ENCODE measurements at places on chromosomes 2 and 18.

GRCh38 chr18:13219593-13220159 lies 1.1 kb downstream of the LDLRAD4 start:
- H3K36me3 ChIP-seq, result peaks cover 10% of the 10 kb centered on the region
- H3K4me1 ChIP-seq, result peaks cover 60% of the 10 kb centered on the region
- no peaks in the 10 kb centered on the region for H3K27me3 ChIP-seq
- H3K4me3 ChIP-seq, result peak overlapping the region; percentile 96
- no peak for DNase-seq

- H3K27me3 ChIP-seq, result peaks cover 6% of the 10 kb centered on the region
- no peaks in the 10 kb centered on the region for H3K4me1 ChIP-seq
- no peak overlapping the region for H3K27ac ChIP-seq
- no peak for DNase-seq
- no peak overlapping the region for H3K4me3 ChIP-seq
These were observed 108.9 kb downstream of the INSIG2 start for GRCh38 chr2:118197011-118197675.

DNA sequence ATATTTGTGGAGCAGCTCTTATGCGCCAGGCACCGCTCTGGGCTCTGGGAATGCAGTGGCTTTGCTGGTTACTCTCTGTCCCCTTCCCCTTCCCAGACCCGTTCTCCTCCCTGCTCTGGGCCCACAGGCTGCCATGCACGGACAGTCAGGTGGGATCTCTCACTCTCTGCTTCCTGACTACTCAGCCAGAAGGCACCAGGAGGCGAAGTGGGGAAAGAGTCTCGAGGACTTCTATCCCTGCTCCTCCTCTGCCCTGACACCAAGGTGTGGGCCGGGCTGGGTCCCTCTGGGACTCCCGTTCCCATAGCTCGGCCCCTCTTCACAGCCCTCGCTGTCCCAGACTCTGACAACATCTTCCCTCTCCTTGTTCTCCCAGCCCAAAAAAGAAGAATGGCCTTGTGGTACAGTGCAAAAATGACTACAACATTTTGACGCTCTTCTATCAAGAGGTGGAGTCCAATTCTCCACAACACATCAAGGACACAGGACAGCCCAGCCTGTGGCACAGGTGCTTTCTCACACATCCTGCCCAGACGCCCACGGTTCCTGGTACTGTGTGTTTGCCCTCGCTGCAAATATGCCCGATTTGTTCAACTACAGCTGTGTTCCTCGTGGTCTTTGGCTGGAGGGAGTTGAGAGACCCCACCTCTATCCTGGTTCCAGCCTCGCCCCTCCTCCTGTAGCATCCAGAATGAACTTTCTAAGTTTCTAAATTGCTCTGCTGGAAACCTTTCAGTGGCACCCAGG lies 14.0 kb upstream of the DUSP2 start:
- H3K4me3 ChIP-seq, result no peak overlapping the region
- peak overlapping the region; percentile 84 for H3K27ac ChIP-seq
- H3K27me3 ChIP-seq, result no peaks in the 10 kb centered on the region
- no peaks in the 10 kb centered on the region for H3K36me3 ChIP-seq
- no peak for DNase-seq

DNA sequence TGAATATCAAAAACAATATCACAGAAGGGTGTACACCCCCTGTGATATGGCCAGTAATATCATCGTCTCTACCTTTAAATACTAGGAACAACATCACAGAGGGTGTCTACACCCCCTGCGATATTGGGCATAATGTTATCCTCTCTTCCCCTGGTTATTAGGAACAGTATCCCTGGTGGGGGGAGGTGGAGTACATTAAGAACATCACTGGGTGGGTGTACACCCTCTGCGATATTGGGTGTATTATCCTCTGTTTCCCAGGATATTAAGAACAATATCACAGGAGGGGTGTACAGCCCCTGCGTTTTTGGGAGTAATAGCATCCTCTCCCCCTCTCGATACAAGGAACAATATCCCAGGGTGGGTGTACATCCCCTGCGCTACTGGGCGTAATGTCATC lies 1932.8 kb downstream of the SUCLG1 start:
- DNase-seq, result no peak
- no peaks in the 10 kb centered on the region for H3K36me3 ChIP-seq
- H3K4me3 ChIP-seq, result no peak overlapping the region

DNA sequence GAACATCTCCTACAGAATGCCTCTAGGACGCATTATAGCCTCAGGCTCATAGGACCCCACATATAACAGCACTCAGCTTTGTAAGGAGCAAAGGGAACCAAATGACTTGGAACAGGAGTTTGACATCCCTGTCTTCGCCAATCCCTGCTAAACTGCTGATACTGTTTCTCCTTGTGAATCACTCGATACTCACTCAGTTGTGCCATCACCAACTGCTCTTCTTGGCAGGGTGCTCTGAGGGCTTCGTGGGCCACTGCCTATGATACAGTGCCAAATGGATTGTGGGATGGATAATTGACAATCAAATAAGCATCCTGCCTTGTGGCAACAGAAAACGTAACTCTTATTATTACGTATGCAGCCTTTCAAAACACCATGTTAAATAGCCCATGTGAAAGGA lies 396.3 kb downstream of the RIT2 start:
- no peak for DNase-seq
- no peaks in the 10 kb centered on the region for H3K36me3 ChIP-seq
- no peaks in the 10 kb centered on the region for H3K27me3 ChIP-seq
- H3K27ac ChIP-seq, result no peak overlapping the region
- H3K4me1 ChIP-seq, result no peaks in the 10 kb centered on the region
- no peak overlapping the region for H3K4me3 ChIP-seq

- no peak for DNase-seq
- no peak overlapping the region for H3K27ac ChIP-seq
- no peaks in the 10 kb centered on the region for H3K27me3 ChIP-seq
These were observed 265.4 kb downstream of the HRH4 start for GRCh38 chr18:24725644-24726415.

- DNase-seq, result no peak
- H3K36me3 ChIP-seq, result no peaks in the 10 kb centered on the region
- H3K4me1 ChIP-seq, result no peaks in the 10 kb centered on the region
- no peaks in the 10 kb centered on the region for H3K27me3 ChIP-seq
These were observed 112.1 kb upstream of the LRATD1 start for GRCh38 chr2:14520385-14520945.

- no peaks in the 10 kb centered on the region for H3K4me1 ChIP-seq
- H3K36me3 ChIP-seq, result peaks cover 79% of the 10 kb centered on the region
- H3K4me3 ChIP-seq, result no peak overlapping the region
- no peak for DNase-seq
- H3K27ac ChIP-seq, result no peak overlapping the region
These were observed 49.9 kb downstream of the KDM3A start for GRCh38 chr2:86491088-86491487.

DNA sequence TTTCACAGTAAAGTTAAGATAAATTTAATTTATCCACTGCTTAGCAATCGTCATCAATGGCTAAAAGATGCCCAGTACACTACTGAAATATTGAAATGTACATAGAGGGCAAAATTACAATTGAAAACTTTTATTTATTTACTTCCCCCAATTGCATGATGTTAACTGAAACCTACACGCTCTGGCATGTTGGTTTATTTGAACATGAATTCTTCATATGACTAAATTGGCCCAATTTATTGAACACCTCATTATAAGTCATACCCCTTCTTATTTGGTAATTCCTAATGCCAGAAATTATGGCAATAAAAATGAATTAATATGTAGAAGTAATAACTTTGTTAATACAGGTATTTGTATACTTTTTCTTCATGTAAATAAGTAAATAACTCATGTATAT lies 183.0 kb upstream of the ZC3H15 start:
- H3K4me3 ChIP-seq, result no peak overlapping the region
- no peak overlapping the region for H3K27ac ChIP-seq
- no peaks in the 10 kb centered on the region for H3K36me3 ChIP-seq
- no peaks in the 10 kb centered on the region for H3K27me3 ChIP-seq
- DNase-seq, result no peak

- H3K27ac ChIP-seq, result no peak overlapping the region
- H3K4me3 ChIP-seq, result no peak overlapping the region
- H3K27me3 ChIP-seq, result no peaks in the 10 kb centered on the region
- H3K36me3 ChIP-seq, result no peaks in the 10 kb centered on the region
These were observed 396.0 kb upstream of the SMIM21 start for GRCh38 chr18:75823471-75823870.

DNA sequence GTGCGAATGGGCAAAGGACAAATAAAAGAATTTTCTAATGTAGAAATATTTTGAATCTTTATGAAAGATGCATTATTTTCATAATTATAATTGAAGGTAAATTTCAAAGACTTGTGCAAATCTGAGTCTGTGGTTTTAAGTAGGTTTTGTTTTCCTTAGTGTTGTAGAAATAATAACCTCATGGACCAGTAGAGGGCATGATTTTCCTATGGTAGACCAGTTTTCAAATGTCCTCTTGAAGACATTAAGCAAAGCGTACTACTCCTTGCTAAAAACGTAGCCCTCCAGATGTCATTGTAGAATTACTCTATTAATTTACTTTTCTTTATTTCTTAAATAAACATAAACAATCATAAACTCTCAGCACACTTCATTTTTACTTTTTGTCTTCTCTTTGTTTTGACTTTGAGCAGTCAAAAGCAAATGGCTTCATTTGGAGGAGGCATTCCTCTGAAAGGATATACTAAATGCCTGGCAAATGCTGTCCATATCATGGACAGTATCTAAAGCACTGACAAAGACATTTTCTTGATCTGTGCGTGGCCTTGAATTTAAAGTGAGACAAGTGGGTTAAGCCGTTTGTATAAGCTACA lies 85.8 kb upstream of the FAM237A start:
- no peak overlapping the region for H3K27ac ChIP-seq
- H3K4me1 ChIP-seq, result no peaks in the 10 kb centered on the region
- DNase-seq, result no peak

Data from thymus (tissue), 14 donors.